NAMALWA (cell line): ENCODE measurements at places on chromosomes 16 and 17.

DNA sequence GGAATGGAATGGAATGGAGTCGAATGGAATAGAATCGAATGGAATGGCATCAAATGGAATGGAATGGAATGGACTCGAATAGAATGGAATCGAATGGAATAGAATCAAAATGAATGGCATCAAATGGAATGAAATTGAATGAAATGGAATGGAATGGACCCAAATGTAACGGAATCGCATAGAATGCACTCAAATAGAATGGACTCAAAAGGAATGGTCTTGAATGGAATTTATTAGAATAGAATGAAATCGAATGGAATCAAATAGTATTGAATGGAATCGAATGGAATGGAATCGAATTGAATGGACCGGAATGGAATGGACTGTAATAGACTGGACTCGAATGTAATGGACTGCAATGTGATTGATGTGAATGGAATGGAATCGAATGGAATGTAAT is 501.4 kb upstream of the WSB1 start:
- DNase-seq = peak; percentile 13

- no peak for DNase-seq
Observed at GRCh38 chr16:67230809-67231660, 4.1 kb downstream of the TMEM208 start.

- no peak for DNase-seq
Observed at GRCh38 chr17:74860872-74861661, 1.4 kb upstream of the GRIN2C start.

DNA sequence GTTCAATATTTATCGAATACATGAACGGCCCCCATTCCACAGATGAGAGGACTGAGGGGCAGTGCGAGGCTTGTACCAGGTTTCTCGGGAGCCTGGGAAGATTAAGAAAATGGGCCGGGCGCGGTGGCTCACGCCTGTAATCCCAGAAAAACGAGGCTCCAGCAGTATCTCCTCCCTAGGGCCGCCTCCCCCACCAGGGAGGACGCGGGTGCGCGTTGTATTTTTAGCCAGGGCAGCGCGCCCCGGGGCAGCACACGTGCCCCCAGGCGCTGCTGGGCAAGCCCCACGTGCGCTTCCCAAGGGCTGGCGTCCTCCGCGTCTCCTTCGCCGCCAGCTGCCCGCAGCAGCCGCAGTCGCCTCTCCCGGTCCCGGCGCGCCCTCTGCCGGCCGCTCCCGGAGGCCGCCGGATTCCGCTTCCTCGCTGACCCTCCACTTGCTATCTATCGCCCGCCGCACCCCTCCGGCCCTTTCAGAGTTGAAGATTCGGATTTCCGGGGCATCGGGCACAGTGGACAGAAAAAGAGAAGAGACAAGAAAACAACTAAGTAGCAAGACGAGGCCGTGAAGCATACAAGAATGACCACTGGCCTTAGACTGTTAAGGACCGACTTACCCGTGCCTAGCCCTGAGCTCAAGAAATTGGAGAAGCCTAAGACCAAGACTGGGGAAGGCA is 1.9 kb upstream of the YBX2 start:
- peak; percentile 61 for DNase-seq

DNA sequence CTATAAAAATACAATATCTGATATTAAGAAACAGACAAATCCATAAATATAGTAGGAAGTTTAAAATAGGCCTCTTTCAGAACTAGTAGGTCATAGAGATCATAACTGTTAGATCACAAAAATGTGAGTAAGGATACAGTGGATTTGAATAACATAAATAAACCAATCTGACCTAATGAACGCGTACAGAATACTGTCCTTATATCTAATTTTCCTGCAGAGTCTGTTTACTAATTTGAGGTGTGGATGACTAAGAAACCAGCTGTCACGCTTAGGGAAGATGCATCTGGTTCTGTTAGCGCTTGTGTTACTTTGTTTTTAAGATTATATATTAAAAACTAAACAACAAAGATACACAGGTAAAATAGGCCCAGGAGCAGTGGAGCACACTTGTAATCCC is 14.8 kb downstream of the CPD start:
- no peak for DNase-seq

DNA sequence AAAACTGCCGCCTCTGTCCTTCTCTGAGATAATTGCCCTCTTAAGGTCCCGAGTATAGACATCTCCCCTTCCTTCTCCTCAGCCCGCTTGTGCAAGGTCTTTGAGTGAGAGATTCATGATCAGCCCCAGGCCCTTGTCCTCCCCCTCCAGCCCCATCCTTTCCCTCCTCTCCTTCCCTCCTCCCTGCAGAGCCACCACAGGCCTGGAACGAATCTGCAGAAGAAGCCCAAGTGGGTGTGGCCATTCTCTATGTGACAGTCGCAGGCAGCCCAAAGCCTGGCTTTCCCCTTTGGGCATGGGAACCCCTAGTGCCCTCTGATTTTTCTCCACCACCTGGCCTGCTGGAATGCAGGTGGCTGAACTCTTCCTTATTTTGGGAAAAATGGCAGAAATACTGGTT is 7.2 kb upstream of the NDRG4 start:
- DNase-seq = no peak

- no peak for DNase-seq
Observed at GRCh38 chr17:55632236-55632635, 90.4 kb downstream of the TMEM100 start.

DNA sequence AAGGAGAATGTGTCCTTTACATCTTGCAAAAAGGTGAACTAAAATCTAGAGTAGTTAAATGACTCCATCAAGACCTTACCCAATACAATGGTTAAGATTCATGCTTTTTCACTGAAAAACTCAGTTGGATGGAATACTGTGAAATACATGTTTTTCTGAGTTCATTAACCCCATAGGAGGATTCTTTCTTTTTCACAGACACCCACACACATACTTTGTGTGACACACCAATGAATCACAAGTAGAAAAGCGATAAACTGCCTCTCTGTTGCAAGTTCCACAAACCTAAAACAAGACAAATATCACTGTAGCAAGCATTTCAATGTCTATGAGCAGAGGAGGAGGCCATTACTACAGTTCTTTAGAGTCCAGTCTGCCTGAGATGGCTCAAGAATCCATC is 258.8 kb upstream of the CDH5 start:
- no peak for DNase-seq

GRCh38 chr17:42798011-42798382 is 507 bp downstream of the COA3 start:
- no peak for DNase-seq

- no peak for DNase-seq
Observed at GRCh38 chr17:12712941-12713340, 47.3 kb downstream of the MYOCD start.

GRCh38 chr16:75256059-75256571 is 4.7 kb upstream of the BCAR1 start:
- no peak for DNase-seq

DNA sequence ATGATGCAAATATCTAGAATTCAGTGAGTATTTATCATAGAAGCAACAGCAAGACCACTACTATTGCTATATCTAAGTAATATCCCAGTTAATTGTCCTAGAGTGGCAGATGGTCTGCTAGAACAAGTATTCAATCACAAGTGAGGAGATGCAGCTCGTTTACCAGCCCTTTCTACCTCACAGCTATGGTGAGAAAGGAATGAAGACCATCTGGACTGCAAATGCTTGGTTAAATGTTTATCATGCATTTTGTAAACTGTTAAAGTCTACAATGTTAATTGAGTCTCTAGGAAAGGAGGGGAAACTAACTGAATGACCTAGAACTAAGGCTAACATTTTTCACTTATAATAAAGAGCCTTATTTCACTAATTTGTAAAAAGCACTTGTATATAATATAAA is 52.5 kb downstream of the CNOT1 start:
- DNase-seq = no peak
